ENCODE measurements at places on chromosomes 16 and 17.

DNA sequence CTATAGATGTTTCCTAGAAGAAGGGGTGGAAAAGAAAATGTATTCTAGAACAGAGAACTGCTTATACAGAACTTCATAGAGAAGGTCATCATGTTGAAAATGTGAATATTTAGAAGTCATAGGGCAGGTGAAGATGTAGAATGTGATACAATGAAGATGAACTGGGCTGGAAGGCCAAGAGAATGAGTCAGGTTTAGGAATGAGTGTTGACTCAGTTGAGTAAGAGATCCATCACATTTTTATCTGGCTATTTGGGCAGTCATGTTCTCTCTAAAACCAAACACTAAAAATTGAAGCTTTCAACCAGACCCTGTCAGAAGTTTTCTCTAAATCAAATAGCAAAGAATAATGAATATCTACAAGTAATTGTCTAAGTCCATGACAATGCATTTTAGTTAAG, 660.5 kb downstream of the KCNJ2 start:
- DNase-seq, result peak; percentile 38

DNA sequence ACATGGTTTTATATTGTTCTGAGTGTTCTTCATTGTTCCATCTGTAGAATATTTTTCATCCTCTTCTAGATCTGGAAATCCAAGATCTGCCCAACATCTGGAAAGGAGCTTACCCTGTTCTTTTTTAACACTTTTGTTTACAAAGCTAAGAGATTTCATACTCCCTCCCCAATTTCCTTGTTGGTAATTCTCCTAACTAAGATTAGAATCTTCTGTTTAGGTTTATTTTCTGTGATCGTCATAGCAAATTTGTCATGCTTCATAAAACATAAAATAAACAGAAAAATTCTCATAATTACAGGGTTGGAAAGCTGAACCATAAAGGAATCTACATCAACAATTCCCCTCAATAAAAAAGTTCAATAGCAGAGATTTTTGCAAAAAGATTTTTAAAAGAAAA, 580.3 kb upstream of the CA10 start:
- no peak for DNase-seq

DNA sequence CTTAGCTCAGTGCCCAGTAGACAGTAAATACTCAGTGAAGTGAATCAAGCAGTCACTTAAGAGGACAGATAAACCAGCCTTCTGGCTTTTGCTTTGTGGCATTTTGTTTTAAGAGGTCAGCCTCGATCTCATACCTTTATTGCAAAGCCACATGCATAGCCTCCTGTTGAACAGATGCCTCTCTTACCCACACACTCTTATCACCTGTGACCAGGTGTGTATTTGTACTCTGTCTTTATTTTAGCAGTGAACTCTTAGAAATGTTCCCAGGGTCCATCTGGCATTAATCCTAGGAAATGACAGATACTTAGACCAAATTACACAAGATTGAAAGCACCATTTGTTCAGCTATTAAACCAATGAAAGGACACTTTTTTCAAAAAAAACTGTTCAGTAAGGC, 1426.5 kb downstream of the CDH11 start:
- no peak for DNase-seq

DNA sequence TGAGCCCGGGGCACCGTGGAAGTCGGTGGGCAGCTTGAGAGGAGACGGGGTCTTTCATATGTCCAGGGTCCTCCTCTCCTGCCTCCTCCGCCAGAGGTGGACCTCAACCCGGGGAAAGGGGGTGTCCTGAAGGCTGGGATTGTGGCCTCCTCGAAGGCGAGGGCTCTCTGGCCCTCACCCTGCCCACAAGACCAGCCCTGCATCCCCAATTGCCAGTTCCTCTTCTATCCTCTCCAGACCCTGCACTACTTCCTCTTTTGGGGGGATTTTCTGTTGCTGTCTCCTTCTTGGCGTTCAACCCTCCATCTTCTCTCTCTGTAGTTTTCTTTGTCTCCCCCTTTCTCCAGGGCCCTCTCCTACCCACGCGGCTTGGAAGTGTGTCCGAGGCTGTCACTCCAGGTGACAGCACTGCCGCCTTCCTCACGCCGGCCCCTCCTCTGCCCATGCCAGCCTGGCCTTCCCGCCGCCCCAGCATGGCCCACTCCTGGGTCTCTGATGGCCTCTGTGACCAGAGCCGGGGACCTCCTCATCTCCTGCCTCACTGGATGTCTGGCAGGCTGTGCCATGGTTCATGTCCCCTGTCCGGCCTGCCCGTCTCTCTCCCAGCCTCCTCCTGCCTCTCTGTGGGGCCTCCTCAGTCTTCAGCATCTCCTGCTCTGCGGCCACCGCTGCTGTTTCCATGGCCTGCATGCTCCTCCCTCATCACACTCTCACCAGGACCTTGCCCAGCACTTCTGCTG, 2.4 kb upstream of the ITGAX start:
- DNase-seq, result no peak

GRCh38 chr16:30740364-30741251, 7.6 kb upstream of the PHKG2 start:
- peak; percentile 97 for DNase-seq

DNA sequence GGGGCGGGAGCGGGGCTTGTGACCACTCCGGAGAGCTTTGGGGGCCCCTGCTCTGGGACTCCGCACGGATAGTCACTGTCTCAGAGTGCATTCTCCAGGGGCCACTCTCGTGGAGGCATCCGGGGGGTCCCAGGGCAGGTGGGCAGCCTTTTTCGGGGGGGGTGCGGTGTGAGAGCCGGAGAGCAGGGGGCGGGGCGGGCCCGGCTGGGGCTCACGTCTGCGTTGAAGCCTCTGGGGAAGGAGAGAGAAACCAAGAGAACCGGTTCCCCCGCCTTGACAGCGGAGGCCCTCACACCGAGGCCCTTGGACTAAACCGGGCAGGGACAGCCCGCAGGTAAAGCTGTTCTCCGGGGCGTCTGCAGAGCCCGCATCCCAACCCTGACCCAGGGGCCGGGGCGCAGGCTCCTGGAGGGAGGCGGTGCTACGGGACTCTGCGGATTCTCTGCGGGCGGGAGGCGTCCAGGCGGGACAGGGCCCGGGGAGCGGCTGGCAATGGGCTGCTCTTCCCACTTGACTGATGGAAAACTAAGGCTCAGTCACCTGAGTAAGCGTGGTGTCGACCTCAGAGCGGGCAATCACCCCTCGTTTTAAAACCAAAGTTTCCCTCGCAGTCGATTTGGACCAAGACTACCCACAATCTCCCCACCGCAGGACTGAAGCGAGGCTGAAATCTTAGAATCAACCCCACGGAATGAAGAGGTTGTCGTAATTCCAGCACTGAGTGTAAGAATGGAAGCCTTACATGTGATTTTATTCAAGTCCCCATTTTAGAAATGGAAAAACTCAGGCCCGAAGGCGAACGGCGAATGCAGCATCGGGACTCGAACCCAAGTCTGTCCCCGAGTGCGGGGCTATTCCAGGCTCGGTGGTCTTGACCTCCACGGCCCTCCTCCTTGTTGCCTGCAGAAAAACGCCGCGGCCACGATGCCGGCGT, 49.6 kb upstream of the AMZ2 start:
- no peak for DNase-seq

GRCh38 chr16:89081556-89081955, 12.1 kb upstream of the ACSF3 start:
- no peak for DNase-seq

DNA sequence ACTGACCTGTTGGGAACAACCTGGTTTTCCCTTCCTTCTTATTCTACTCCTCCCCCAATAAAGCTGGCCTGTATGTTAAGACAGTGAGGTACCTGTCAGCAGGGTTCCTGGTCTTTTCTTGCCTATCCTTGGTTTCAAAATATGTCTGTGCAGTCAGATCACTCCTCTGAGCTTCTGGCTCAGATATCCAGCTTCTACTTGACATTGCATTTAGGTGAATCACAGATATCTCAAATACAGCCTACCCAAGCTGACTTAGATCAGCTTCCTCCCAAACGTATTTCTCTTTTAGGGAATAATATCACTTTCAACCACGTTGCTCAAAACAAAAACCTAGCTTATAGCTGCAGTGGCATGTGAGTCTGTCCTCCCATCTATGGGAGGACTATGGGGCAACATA, 48.7 kb downstream of the TEX14 start:
- DNase-seq, result peak; percentile 71

DNA sequence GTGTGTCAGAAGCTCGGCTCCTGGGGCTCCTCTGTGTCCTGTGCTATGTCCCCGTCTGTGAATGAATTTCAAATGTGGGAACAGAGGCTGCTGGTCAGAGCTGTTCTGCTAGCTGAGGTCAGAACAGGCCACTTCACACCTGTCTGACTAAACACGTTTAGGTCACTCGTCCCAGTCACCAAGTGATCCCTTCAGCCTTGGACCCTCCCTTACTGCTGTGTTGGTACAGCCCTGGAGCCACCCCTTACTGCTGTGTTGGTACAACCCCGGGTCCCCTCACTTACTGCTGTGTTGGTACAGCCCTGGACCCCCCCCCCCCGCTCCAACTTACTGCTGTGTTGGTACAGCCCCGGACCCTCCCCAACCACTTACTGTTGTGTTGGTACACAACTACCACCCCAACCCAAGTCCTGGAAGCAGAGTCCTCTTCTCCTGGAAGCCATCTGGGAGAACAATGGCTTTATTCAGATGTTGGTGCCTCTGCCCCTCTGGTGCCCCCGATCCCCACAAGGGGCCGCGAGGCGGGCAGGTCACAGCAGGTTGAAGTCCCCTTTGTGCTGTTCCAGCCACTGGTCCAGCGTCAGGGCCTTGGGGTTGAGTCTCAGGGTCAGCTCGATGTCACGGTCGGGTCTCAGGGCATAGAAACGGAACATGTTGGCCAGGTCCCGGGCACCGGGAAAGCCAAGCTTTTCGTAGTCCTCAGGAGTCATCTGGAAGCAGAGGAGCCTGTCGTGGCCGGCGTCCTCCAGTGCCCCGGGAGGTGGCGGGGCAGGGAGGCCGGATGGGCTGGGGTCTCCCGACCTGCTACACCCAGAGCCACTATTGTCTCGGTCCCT, 13.0 kb downstream of the NMRAL1 start:
- no peak for DNase-seq

GRCh38 chr16:12392585-12393091, 411.0 kb downstream of the CPPED1 start:
- no peak for DNase-seq

DNA sequence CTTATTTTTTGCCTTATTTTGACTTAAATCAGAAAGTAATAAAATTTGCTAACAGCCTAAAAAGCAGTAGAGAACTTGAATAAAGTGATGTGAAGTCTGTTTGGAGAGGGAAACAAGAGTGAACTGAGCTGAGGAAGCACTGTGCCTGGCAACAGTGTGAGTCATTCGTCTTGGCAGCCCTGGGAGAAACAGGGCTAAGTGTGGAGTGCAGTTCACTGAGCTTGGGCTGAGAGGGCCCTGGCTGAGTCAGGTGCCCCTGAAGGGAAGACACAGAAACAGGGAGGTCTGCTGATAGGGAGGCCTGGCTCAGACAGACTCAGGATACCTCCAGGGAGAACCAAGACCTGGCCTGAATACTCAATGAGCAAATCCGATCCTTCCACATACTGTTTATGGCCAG, 132.1 kb downstream of the HS3ST4 start:
- no peak for DNase-seq

- no peak for DNase-seq
Observed at GRCh38 chr17:75267411-75268232, 3.4 kb downstream of the MIF4GD start.

DNA sequence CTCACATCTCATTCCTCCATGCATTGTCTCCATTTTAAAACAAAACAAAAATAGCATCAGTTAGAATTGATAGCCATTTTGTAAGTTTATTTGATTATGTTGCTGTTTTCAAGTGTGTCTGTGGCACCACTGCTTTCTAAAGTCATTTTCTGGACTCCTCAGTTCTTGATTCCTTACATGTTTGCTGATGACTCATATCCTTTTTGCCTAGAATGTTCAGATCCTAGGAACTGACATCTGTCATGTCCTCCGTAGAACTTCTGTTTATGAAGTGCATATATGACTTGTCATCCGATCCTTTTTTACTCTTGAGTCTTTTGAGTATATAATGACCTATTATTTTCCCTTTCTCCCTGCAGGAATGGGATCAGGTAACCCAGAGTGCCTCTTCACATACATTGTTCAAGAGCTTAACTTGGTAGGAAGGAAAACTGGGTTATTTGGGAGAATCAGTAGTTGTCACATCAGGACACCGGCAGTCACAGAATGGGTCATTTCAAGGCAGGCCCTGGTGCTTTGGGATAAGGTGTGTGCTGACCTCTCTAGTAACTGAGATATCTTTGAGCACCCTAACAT, 69.2 kb downstream of the MAP2K4 start:
- DNase-seq, result peak; percentile 34

DNA sequence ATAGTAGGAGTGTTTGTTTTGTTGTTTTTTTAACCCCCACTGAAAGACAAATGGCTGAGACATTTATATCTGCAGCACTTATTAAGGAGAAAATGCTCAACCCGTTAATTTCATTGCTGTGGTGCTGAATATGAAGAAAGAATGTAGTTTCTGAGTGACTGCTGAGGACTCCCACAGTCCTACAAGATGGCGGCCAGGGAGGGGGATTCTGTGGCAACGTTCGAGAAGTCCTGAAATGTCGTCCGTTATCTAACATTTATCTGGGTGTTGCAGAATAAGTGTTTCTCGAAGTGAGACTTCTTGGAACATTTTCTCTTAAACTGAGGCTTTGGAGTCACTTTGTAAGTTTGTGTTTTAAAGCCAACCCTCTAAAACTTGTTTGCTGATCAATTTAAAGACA, 530.4 kb downstream of the XYLT1 start:
- DNase-seq, result no peak

- DNase-seq, result no peak
Observed at GRCh38 chr16:12815361-12815760, 11.7 kb upstream of the CPPED1 start.

GRCh38 chr17:30824002-30824355, 513 bp downstream of the CRLF3 start:
- no peak for DNase-seq

- no peak for DNase-seq
Observed at GRCh38 chr17:40992666-40993065, 1.3 kb downstream of the KRTAP3-3 start.

GRCh38 chr16:301235-301634, 18.3 kb downstream of the PDIA2 start:
- no peak for DNase-seq

GRCh38 chr17:58384897-58385296, 32.4 kb downstream of the RNF43 start:
- DNase-seq, result no peak

DNA sequence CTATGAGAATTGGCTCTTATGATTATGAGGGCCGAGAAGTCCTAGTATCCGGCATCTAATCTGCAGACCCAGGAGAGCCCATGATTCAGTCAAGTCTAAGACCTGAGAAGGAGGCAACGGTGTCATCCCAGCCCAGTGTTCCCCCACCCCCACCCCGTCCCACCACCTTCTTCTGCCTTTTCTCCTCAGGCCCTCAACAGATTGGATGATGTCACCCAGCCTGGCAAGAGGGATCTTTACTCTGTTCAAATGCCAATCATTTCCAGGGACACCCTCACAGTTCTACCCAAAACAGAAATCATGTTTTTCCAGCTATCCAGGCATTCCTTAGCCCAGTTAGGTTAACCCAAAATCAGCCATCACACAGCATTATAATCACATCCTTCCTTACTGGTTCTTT, 10.0 kb upstream of the GAA start:
- no peak for DNase-seq

GRCh38 chr16:84052071-84052622, 9.6 kb upstream of the SLC38A8 start:
- no peak for DNase-seq

GRCh38 chr16:10321407-10322387, 64.2 kb upstream of the ATF7IP2 start:
- no peak for DNase-seq

GRCh38 chr17:9383826-9384225, 191.8 kb downstream of the STX8 start:
- DNase-seq, result no peak

Data from foreskin keratinocyte (primary cell).